SW 1271 (cell line): ENCODE measurements at places on chromosomes 1 and 21.

- DNase-seq: no peak
Measured at GRCh38 chr1:43648876-43649477, 972 bp upstream of the KDM4A start.

DNA sequence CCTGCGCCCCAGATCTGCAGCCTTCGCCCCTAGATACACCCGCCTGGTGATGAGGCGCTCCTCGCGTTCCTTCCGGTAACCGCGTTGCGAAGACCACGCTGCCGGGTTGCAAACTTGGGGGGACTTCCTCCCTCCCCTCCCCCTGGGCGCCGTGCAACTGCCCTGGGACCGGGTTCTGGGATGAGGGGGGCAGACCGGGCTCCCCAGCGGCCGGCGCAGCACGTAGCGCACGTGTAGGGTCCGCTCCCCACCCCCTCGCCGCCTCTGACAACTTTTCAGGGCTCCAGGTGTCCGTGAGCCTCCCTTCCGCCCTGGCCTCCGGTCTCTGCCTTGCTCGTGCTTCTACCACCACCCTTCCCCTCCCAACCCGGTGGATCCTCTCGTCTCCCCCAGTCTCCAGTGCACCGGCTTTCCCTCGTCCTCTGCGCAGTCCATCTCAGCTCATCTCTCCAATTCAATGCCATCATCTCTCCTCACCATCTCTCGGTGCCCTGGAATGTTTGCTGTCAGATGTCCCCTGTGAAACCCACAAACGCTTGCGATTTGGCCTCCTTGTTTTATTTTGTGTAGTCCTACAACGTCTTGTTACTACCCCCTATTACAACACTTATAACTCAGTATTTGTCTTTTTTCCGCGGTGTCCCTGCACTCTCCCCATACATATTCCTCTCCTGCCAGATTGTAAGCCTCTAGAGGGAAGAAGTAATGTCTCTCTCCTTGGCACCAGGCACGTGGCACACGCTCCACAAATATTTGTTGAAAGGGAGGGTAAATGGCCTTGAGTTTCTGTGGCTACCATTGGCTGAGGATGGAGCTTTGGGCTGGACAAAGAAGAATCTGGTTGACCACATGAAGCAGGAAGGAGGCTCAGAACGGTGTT, 782 bp downstream of the PCAT6 start:
- no peak for DNase-seq

- DNase-seq: no peak
Measured at GRCh38 chr1:151013518-151013917, 5.3 kb downstream of the PRUNE1 start.

GRCh38 chr1:6911974-6912373, 126.7 kb downstream of the CAMTA1 start:
- DNase-seq: no peak

- DNase-seq: no peak
Measured at GRCh38 chr1:230599926-230600656, 42.2 kb upstream of the COG2 start.

- no peak for DNase-seq
Measured at GRCh38 chr1:118992868-118993699, 4.9 kb upstream of the TBX15 start.

DNA sequence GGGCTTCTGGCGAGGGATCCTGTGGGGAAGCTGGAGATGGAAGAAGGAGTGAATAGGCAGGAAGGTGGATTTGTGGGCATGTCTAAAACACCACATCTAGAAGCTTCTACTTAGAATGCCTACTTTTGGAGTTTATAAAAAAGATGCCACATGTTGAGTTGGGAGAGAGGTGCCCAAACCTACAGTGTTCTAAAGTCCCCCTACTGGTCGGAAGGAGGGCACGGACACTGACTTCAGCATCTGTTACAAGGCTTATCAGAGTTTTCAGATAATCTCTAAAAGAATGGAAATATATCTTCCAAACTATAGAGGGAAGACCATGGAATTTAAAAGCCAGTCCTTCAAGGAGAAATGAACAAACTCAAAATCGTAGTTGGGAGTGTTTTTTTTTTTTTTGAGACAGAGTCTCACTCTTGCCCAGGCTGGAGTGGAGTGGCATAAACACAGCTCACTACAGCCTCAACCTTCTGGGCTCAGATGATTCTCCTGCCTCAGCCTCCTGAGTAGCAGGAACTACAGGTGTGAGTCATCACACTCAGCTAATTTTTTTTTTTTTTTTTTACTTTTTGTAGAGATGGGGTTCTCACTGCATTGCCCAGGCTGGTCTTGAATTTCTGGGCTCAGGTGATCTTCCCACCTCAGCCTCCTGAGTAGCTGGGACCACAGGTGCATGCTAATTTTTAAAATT, 14.8 kb downstream of the IBA57 start:
- DNase-seq: no peak

DNA sequence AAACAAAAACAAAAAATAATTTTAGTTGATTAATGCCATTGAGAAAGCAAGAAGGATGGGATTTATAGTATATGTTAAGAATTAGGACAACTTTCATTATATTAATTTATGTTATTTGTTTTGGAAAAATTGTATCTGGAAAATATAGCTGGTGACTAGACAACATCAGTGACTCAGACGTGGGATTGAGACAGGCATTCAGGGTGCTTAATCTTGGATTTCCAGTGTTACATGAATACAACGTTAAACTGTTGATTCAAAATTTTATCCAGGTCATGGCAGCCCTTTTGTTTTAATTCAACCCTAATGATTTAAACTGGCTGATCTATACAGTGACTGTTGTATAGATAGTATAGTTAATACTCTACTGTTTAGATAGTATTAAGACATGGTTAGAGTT, 827.1 kb upstream of the B3GALT2 start:
- DNase-seq: no peak

DNA sequence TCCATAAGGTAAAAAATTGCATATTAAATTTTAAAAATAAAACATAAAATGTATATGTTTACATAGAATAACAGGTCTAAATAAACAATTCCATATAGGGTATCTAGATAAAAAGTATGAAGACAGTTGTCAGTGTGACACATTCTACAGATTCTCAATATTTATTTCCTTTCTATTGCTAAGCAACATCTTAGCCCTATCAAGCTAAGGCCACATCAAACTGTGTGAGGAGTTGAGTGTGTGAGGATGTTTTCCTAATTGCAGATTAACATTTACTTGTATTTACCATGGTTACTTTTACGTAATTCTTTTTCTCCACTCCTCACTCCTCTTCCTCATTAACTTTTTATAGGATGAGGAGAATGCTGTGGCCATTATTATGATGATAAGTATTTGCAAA, 41.9 kb upstream of the MCOLN3 start:
- no peak for DNase-seq

- no peak for DNase-seq
Measured at GRCh38 chr1:32122151-32122550, 14.3 kb downstream of the KPNA6 start.
